ENCODE measurements at places on chromosomes 12 and 14.

DNA sequence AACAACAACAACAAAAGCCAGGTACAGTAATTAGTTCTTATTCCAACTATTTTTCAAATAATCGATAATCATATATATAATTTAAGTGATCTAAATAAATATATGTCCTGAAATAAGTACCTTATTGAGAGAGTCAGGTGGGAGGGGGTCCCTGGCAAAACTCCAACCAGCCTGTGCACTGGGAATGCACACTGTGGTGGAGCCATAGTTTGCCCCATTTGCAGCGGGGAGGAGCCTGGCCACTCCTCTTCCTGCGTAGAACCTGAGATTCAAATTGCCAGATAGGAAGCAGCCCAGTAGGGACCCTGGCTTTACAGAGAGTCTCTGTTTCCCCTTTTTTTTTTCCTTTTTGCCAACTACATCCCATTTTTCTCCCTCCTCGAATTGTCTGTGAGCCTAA lies 26.4 kb downstream of the CPNE8 start:
- DNase-seq: no peak

- no peak for DNase-seq
These were observed 57.4 kb upstream of the KCNJ8 start for GRCh38 chr12:21831791-21832344.

- DNase-seq: no peak
These were observed 105.0 kb downstream of the FAR2 start for GRCh38 chr12:29253906-29254625.

DNA sequence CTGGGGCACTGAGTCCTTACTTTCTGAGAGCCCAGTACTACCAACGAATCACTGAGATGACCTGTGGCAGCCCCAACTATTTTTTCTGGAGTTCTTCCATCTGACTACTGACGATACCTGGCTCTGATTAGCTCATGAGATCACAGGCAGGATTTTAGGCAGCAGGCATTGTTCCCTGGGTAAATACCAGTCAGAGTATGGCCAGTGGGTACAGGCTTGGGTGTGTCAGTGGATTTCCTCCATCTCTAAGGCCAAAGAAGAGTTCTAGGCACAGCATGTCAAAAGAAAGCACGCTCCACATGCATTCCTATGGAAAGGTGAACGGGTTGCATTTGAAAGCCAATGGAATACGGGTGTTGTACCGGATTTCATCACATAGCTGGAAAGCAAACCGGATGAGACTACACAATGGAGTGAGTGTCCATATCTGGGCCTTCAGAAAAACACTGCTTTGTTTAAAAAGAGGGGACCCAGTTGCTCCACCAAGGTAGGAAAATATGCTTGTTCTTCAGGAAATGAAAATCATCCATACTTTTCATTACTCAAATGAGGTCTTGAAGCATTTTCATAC lies 55.0 kb downstream of the PAX9 start:
- no peak for DNase-seq

GRCh38 chr14:72094844-72095582 lies 162.8 kb downstream of the RGS6 start:
- DNase-seq: no peak

GRCh38 chr12:105865886-105866285 lies 272.9 kb downstream of the NUAK1 start:
- DNase-seq: no peak

DNA sequence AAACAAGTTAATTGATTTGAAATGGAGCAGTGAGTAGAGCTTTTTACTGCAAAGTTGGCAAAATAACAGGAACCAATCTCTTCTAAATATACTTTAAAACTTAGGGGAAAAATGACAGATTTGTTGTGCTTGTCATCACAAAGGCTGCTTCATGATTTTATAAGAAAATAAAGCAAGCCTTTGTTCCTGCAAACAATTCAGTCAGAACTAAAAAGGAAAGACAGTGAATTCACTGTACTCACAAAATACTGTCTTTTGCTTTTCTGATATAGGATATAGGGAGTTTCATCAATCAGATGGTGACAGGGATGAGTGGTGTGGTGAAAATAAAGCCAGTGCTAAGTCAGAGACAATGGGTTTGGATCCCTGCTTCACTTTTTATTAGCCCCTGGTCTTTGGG lies 126.0 kb downstream of the HELB start:
- DNase-seq: no peak

All from stimulated activated CD4-positive, alpha-beta T cell treated with anti-CD3 and anti-CD28 coated beads, Interleukin-1b, Interleukin-23, amount 100 ng/mL, for 1 hour (primary cell).